ENCODE measurements at places on chromosomes 1 and 21. TPM values are rescaled to one million over a fixed set of nuclear protein-coding genes. Genes with fewer than 3 reads are reported as not detected.

DNA sequence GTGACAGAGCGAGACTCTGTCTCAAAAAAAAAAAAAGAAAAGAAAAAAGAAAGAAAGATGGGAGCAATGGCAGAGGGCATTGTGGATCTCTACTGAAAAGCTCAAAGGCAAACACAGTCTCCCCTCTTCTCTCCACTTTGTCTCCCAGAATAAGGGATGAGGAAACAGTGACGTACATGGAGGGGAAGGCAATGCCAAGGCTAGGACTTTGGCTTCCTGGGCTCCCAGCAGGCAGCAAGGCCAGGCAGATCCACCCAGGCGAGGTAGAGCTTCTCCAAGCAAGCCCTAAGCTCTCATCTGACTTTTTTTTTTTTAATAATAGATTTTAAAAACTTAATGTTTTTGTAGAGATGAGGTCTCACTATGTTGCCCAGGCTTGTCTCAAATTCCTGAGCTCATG lies 4.6 kb downstream of the ARHGEF2 start:
- DNase-seq = no peak

GRCh38 chr1:182888736-182889531 lies 49.8 kb downstream of the DHX9 start:
- DNase-seq = no peak

DNA sequence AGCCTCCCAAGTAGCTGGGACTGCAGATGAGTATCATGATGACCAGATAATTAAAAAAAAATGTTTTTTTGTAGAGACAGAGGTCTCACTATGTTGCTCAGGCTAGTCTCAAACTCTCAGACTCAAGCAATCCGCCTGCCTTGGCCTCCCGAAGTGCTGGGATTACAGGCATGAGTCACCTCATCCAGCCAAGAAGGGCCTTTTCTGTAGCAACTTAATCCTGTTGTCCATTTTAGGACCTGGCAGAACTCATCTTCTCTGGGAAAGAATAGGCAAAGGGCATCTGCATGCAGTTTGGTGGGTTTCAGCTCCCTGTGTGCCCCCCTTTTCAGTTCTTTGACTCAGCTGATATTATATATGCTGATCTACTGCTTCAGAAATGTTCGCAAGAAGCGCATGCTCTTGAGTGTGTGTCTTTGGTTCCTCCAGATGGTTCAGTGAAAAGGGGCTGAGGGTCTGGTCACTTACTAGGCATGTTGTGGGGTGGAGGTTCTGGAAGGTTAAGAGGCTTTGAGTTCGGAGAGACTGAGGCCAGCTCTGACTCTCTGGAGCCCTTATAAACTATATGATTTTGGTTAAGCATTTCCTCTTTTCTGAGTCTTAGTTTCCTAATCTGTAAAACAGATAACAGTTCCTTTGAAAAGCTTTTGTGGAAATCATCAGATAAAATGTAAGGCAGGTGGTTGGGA lies 19.4 kb upstream of the SRSF4 start:
- no peak for DNase-seq

DNA sequence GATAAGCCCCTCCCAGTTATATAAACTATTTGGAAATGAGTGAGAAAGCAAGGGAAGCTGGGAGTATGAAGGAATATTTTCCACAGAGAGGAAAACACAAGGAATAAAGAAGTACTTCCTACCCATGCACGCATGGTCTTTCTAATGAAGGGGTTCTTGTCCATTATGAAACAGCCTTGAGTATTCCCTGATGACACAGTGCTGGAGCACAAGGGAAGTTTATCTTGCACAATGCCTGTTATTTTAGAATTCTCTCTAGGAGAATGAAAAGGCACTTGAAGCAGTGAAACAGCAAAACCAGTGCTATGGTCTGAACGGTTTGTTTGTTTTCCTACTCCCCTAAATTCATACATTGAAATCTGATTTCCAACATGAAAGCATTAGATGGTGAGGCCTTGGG lies 38.6 kb upstream of the ADAMTS1 start:
- no peak for DNase-seq

DNA sequence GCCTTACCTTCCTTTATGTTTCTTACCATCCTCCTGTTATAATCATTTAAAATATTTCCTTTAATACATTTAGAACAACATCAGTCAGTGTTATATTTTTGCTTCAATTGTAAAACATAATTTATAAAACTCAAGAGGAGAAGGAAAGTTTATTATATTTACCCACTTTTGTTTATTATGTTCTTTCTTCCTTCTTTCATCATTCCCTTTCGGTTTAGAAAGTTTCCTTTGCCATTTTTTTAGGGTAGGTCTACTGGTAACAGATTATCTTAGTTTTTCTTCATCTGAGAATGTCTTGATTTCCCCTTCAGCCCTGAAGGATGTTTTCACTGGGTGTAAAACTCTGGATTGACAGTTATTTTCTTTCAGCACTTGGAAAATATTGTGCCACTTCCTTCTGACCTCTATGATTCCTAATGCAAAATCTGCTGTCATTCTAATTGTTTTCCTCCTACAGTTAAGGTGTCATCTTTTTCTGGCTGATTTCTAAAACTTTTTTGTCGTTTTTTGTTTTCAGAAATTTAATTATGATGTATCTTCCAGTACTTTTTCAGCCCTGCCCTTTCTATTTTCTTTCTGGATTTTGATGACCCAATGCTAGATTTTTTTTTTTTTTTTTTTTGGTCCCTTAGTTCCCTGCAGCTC lies 25.0 kb downstream of the PTPN22 start:
- DNase-seq = no peak

GRCh38 chr1:178739285-178740045 lies 14.4 kb downstream of the RALGPS2 start:
- no peak for DNase-seq

DNA sequence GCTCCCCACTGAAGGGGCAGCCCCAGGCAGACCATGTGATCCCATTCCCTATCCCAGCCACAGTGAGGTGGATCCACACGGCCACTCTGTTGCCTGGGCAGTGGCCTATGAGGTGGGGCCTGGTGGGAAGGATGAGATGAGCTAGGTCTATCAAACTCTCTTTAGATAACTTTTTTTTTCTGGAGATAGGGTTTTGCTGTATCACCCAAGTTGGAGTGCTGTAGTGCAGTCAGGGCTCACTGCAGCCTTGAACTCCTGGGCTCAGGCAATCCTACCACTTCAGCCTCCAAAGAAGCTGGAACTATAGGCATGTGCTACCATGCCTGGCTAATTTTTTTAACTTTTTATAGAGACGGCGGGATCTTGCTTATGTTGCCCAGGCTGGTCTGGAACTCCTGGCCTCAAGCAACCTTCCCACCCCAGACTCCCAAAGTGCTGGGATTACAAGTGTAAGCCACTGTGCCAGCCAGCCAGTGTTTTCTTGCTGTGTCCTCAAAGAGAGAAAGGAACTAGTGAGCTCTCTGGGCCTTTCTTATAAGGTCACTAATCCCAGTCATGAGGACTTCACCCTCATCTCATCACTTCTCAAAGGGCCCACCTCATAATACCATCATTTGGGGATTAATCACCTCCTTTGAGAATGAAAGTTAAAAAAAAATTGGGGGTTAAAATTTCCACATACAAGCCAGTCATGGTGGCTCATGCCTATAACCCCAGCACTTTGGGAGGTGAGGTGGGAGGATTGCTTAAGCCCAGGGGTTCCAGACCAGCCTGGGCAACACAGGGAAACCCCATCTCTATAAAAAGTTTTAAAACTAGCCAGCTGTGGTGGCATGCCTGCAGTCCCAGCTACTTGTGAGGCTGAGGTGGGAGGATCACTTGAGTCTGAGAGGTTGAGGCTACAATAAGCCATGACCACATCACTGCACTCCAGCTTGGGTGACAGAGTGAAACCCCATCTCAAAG lies 36.6 kb downstream of the H3-3A start:
- no peak for DNase-seq

DNA sequence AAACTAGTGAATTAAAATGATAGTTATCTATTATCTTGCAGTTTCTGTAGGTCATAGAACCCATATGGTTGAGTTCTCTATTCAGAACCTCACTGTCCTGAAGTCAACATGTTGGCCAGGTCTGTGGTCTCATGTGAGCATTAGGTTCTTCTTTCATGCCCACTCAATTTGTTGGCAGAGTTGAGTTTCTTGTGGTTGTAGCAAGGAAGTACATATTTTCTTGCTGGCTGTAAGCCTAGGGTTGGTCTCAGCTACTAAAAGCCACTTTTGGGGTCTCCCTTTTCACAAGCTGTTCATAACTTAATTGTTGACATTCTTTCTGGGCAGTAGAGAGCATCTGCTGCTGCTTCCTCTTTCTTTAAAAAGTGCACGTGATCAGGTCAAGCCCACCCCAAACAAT lies 1165.1 kb upstream of the NCAM2 start:
- DNase-seq = no peak

- DNase-seq = no peak
Measured at GRCh38 chr1:199067483-199067882, 428.6 kb downstream of the PTPRC start.

DNA sequence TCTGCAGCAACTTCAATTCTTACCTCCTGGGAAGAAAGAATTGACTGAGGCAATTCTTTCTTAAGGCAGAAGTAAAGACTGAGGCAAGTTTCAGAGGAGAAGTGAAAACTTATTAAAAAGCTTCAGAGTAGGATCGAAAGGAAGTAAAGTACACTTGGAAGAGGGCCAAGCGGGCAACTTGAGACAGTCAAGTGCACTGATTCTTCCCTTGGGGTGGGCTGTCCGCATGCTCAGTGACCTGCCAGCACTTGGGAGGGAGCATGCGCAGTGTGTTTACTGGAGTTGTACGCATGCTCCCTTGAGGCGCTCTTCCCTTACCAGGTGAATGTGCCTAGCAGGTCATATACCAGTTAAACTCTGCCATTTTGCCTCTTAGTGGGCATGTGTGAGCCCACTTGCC lies 55.3 kb upstream of the NBPF3 start:
- DNase-seq = no peak

GRCh38 chr1:202291961-202292712 lies 49.6 kb downstream of the UBE2T start:
- no peak for DNase-seq

- DNase-seq = no peak
Measured at GRCh38 chr1:210917560-210918169, 216.3 kb downstream of the KCNH1 start.

GRCh38 chr1:228752258-228752657 lies 17.0 kb downstream of the RHOU start:
- DNase-seq = no peak

DNA sequence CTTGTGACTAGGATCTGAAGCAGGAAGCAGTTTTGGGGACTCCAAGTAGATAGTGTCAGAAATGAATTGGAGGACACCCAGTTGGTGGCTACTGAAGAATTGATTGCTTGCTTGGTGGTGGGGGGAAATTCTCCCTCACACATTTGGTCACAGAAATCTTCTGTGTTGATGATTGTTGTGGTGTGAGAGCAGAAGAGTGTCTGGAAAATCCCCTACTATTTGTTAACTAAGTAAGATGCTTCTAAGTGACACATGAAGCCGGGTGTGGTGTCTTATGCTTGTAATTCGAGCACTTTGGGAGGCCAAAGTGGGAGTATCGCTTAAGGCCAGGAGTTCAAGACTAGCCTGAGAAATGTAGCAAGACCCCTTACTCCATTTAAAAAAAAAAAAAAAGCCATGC lies 22.5 kb upstream of the IPP start:
- DNase-seq = no peak

- DNase-seq = no peak
Measured at GRCh38 chr1:246301553-246302250, 205.4 kb downstream of the SMYD3 start.

DNA sequence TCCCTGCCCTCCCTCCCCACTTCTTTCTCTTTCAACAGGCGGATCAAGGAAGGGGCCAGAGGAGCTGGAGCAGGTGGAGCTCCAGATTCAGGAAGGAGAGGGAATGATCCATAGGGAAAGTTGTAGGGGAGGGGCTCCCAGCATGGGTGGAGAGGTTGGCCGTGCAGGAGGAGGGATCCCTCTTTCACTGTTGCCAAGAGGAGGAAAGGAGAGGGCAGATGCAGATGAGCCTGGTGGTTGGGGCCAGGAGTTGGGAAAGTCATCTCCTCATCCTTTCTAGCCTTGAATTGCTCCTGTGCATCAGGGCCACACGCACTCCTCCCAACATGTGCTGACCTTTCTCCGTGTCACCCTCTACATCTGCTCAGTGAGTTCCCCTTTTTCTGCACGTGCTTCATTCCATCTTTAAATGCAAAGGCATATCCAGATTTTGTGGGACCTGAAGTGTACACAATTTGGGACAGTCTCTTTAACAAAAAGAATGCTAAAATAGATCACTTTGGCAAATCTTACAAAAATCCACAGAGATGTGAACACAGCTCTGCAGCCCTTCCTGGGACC lies 32.4 kb downstream of the ZBTB18 start:
- DNase-seq = no peak

- DNase-seq = no peak
Measured at GRCh38 chr1:239778208-239778813, 313.4 kb upstream of the FMN2 start.

- peak; percentile 64 for DNase-seq
Measured at GRCh38 chr1:40078512-40079333, 18.3 kb downstream of the PPT1 start.

DNA sequence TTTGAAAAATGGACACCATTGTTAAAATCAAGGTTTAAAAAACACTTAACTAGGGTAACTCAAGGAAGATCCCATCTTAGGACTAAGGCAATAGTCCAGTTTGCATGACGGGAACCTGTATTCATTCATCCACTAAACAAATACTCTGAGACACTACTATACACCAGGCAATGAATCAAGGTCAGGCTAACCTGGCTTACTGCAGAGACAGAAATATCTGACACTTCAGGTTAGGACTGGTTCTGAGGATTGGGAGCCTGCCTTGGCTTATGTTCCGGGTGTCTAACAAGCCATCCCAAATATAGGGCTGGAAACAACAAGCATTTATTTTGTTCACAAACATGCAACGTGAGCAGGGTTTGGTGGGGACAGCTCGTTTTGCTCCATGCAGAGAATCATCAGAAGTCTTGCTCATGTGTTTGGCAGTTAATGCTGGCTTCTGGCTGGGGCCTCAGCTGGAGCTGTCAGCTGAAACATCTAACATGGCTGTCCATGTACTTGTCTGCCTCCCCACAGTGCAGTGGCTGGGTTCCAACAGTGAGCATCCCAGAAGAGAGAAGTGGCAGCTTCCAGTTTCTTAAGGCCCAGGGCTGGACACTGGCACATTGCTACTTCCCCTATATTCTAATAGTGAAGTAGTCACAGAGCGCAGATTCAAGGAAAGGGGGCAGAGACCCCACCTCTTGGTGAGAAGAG lies 37.0 kb upstream of the CAMK1G start:
- DNase-seq = no peak

Gene ACBD3
- total RNA-seq = 28.7 TPM

Gene ARHGEF16
- 0.22 TPM for total RNA-seq

Gene LRRC3
- 1.5 TPM for total RNA-seq

Gene DIO1
- total RNA-seq = not detected
